ENCODE measurements at places on chromosomes 4 and X.

DNA sequence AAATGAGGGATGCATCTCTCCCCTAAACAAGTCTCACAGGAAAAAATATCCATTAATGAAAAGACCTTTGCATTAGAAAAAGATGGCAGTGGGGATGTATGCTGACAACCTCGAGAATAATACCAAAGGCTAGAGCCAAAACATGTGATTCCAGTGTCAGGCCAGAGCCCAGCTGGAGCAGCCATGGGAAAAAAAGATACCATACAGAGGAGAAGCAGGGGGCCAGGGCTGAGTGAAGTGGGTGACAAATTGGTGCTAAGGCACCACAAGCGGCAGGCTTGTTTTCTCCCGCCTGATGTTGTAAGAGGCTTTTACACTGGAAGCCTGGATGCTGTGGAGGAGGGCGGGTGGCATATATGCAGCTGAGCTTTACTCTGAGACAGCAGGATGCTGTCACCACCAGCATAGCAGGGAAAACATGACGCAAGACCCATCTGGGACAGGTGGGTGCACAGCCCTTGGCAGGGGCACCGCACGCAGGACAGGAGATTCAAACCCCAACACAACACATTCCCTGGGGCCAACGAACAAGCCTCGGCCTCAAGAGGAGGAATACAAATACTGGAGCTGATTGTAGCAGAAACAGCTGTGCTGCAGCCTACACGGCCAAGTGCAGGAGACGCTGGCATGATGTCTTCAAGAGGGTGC lies 91.9 kb downstream of the TSPAN5 start:
- no peak for DNase-seq

DNA sequence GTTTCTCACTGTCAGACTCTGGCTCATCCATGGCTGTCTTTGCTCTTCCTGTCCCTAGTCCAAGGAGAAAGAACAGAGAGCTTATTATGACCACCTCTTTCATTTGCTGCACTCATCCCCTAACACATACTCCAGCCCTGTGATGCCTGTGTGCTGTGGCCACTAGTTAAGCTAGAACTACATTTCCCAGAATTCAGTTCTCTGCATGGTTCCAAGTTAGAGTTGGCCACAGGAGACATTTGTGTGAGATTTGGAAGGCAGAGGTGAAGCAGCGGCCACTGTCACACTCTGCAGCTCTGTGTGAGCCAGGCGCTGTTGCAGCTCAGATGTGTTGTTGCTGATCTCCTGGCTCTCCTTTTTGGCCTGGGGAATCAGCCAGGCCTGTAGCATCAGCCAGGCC lies 188.2 kb upstream of the ATP6AP2 start:
- no peak for DNase-seq

GRCh38 chr4:159367781-159368080 lies 264.9 kb downstream of the RAPGEF2 start:
- DNase-seq: no peak

DNA sequence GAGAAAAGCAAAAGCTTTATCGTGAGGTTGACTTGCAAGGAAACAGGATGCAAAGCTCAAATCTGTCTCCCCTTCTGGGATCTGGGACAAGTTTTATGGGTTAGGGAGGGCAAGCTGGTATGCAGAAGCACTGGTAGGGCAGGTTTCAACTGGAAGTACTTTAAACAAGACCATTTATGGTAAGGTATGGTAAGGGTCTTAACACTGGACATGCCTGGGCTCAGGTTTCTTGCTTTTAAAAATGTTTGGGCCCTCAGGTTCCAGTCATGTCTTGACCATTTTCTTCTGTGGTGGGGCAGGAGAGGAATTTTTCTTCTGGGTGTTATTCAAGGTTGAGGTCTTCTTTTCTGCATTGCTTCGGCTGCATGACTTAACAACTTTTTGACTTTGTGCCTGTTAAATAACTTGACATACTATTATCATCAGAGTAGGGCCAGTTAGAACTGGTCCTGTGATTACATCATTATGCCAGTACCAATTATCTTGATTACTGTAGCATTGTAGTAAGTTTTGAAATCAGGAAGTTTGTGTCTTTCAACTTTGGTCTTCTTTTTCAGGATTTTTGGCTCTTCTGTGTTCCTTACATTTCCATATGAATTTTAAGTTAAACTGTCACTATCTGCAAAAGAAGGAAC lies 33.7 kb downstream of the CD38 start:
- DNase-seq: no peak

GRCh38 chr4:25172961-25173915 lies 13.0 kb upstream of the SEPSECS start:
- no peak for DNase-seq

- no peak for DNase-seq
These were observed 24.3 kb upstream of the PAK3 start for GRCh38 chrX:111071542-111072277.

DNA sequence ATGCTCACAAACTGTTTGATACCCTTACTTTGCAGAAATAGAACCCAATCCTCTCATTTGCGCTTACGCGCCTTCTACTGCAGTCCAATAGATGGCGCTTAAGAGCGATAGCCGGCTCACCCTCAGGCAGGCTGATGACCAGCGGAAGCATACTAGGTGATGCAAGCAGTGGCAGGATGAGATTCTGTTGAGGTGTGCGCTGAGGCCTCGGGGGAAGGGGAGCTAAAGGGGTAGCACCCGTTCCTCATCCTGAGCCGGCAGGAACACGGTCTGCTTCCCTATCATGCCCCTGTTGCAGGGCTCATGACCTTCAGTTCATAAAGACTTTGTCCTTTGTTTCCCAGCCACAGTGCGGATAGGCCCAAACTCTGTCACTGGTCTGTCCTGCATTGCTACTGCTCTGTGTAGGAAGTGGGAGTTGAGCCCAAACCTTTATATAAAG lies 628.9 kb downstream of the TLL1 start:
- DNase-seq: peak; percentile 10

DNA sequence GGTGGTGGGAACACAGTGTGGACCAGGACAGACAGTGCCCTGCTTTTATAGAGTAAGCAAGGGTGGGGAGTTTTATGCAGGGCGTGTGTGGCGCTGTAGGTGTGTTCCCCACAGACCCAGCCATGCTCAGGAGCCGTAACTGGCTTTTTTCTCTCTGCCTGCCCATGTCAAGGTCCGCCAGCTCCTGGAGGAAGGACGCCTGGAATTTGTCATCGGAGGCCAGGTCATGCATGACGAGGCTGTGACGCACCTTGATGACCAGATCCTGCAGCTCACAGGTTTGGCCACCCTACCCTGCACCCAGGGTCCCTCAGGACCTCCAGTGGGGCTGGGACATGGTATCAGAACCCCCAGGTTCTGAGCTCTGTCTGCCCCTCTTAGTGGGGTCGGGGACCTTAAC lies 3.2 kb downstream of the MAN2B2 start:
- no peak for DNase-seq

- no peak for DNase-seq
These were observed 2.7 kb downstream of the HAND2 start for GRCh38 chr4:173527103-173527891.

DNA sequence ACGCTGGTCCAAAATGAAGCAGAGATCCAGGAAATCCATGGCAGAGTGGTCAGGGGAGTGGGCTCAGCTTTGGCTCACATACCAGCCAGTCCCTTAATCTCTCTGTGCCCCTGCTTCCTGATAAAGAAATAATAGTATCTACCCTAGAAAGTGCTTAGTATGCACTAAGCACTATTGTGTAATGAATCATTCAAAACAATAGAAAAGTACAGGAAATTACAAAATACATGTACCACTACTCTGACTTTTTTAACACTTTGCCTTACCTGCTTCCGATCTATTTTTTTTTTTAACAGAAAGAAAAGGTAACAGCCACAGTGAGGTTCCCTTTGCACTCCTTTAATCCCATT lies 49.9 kb downstream of the TBC1D9 start:
- no peak for DNase-seq

- DNase-seq: peak; percentile 79
These were observed 3.3 kb downstream of the KLF3 start for GRCh38 chr4:38667085-38667893.

DNA sequence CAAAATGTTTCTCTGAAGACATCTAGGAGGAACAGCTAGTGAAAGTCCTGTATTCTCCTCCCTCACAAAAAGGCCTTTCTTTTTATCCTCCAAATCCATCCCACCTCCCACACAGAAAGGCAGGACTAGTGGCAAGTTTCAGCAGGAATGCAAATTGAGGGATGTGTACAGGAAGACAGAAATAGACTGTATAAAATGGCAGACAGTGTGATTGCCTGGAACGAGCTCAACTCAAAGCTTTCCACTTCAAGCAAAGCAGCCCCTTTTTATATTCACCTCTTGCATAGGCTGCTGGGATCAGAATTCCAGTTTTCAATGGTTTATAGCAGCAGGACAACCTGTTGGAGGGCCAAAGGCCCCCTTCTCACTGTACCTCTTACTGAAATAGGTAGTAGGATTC lies 57.5 kb downstream of the DCX start:
- DNase-seq: no peak
